Smooth muscle cell of the coronary artery (primary cell): ENCODE measurements at places on chromosomes 1 and 21. TPM values are rescaled to one million over a fixed set of nuclear protein-coding genes. Genes with fewer than 3 reads are reported as not detected.

Gene PGLYRP4
- total RNA-seq, result not detected in 2 replicates

Gene CFAP141
- total RNA-seq, result not detected in 2 replicates

Gene GUCA2B
- not detected in 2 replicates for total RNA-seq

Gene PCBP3
- total RNA-seq, result 10.8 TPM in 1 of 2 replicates, not detected in the other

Gene C1orf94
- not detected in 2 replicates for total RNA-seq

Gene KDF1
- not detected in 2 replicates for total RNA-seq

Gene ARHGAP29
- total RNA-seq, result 19.3 and 68.2 TPM in 2 replicates

Gene SLC9C2
- total RNA-seq, result under 0.01 TPM in 1 of 2 replicates, not detected in the other

Gene USH2A
- under 0.01 TPM in 2 replicates for total RNA-seq

Gene NOS1AP
- 0.08 TPM in 1 of 2 replicates, not detected in the other for total RNA-seq

Gene TRAF5
- total RNA-seq, result 5.0 and 15.3 TPM in 2 replicates

Gene TMEM79
- total RNA-seq, result 1.4 and 1.9 TPM in 2 replicates

Gene ADCY10
- total RNA-seq, result under 0.01 and 0.12 TPM in 2 replicates

Gene LAMC1
- total RNA-seq, result 608 and 1,153 TPM in 2 replicates

Gene OR2T35
- not detected in 2 replicates for total RNA-seq

Gene SHE
- under 0.01 and 0.12 TPM in 2 replicates for total RNA-seq

Gene AGBL4
- not detected in 2 replicates for total RNA-seq

Gene CASQ2
- total RNA-seq, result under 0.01 TPM in 1 of 2 replicates, not detected in the other

Gene SAMSN1
- total RNA-seq, result not detected in 2 replicates

Gene TNFRSF9
- 1.2 TPM in 1 of 2 replicates, not detected in the other for total RNA-seq

Gene MOB3C
- 9.6 and 15.1 TPM in 2 replicates for total RNA-seq

Gene SLX9
- 16.0 and 24.7 TPM in 2 replicates for total RNA-seq

Gene MRPL24
- total RNA-seq, result 44.3 and 62.1 TPM in 2 replicates

Gene NBPF4
- not detected in 2 replicates for total RNA-seq

Gene OR10Z1
- total RNA-seq, result not detected in 2 replicates

Gene ZNF593OS
- not detected in 2 replicates for total RNA-seq

Gene APCS
- total RNA-seq, result not detected in 2 replicates

Gene SH2D1B
- not detected in 2 replicates for total RNA-seq

Gene SZRD1
- total RNA-seq, result 10.9 and 27.5 TPM in 2 replicates

Gene ERICH3
- under 0.01 TPM in 1 of 2 replicates, not detected in the other for total RNA-seq

Gene LRRC3
- 0.12 and 0.38 TPM in 2 replicates for total RNA-seq

Gene UBE2U
- not detected in 2 replicates for total RNA-seq

Gene RIMS3
- total RNA-seq, result 0.23 and 1.1 TPM in 2 replicates

Gene NUAK2
- 0.70 and 6.2 TPM in 2 replicates for total RNA-seq

Gene A3GALT2
- total RNA-seq, result not detected in 2 replicates

Gene FAAH
- total RNA-seq, result 0.53 and 0.70 TPM in 2 replicates

Gene CR2
- not detected in 2 replicates for total RNA-seq

Gene RGS13
- not detected in 2 replicates for total RNA-seq

Gene CRABP2
- 5.0 and 87.6 TPM in 2 replicates for total RNA-seq

Gene PRELP
- under 0.01 and 2.3 TPM in 2 replicates for total RNA-seq

Gene FCN3
- total RNA-seq, result not detected in 2 replicates

Gene FCRL2
- total RNA-seq, result not detected in 2 replicates

Gene ERRFI1
- total RNA-seq, result 14.9 and 17.5 TPM in 2 replicates

Gene IGSF8
- 18.0 and 23.1 TPM in 2 replicates for total RNA-seq

Gene S100A8
- not detected in 2 replicates for total RNA-seq
